ENCODE measurements at places on chromosomes 7 and 10.

GRCh38 chr7:69747144-69747543 is 148.9 kb downstream of the AUTS2 start:
- no peak for DNase-seq

DNA sequence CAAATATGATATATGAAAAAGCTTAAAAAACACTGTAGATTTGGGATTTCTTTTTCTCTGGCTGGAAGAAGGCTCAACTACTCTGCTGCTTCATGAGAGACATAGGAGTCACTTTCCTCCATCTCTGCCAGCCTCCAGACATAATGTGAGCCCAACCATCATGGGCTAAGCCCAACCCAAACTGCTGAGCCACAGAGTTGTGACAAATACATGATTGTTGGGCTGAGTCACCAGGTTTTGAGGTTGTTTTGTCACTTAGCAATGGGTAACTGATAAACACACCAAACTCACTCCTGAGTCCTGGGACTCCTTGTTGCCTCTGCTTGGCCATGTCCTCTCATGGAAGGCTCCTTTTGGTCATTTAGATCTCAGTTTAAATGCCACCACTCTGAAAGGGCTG is 381.8 kb upstream of the FZD8 start:
- DNase-seq: no peak

GRCh38 chr10:5618829-5619228 is 47.6 kb downstream of the ASB13 start:
- no peak for DNase-seq

DNA sequence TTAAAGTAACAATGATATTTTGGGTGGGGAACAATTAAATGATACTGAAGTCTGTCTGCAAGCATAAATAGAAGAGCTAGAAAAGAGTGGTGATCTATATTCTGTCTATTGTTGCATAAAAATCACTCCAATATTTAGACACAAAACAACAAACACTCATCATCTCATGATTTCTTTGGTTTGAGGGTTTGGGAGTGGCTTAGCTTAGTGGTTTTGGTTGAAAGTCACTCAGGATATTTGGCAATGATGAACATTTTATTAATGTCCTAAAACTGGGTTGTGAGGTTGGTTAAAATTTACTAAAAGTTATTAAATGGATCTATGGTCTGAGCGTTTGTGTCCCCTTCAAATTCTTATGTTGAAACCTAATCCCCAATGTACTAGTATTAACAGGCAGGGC is 54.7 kb upstream of the EGFR start:
- DNase-seq: no peak

DNA sequence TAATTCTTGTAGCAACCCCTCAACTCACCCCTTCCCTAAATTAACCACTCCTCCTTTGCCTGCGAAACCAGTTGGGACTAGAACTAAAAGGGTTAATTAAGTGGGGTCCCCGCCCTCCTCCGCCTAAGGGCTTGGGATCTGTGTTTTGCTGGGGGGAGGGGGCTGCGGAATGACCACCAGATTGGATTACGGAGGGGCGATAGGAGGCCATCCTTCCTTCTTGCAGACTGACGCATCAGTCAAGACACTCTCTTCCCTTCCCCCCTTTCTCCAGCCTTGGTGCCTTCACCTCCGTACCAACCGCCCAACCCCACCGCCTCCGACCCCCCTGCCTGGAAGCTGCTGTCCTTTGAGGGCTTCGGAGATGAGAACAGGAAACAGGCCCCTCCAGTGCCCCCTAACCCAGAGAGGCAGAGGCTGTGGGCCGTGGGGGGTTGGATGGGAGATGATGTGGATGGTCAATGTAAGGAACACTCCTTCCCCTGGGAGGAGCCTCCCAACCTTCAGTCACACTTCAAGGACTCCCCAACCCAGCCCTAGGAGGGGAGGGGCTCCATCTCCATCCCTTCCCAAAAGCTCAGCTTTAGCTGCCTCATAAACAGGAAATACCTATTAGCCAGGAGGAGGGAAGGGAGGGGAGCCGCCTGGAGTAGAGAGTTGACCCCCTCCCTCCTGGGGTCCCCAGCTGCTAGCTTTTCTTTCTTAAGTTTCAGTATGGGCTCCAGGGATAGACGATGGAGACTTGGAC is 997 bp upstream of the LDB1 start:
- no peak for DNase-seq

DNA sequence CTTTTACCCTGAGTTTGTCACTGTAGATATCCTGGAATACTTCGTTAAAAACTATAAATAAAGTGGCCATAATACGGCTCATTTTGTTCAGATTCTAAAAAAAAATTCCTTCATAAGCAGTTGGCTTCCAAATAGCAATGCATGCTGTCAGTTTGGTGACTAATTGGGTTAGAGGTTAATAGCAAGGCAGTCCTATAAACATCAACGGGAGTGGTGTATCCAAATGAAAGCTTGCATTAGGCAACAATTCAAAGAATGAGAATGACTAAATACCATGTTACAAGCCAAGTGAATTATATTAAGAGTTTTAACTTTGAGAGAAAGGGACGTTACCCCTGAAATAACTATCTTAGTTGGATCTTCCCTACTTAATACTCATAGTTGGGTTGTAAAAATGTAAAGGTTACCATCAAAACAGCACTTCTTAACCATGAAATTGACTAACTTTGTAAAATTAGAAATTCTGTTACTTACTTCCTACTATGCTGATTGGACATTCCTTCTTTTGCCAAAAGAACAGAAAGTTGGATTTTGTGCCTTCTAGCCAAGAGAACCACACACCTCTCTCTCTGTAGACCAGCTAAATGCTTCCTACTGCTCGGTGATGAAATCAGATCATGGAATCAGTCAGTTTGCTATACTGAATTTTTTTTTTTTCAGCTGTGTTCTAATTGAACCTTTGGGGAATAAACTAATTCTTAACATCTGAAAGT is 98.0 kb downstream of the KAT6B start:
- DNase-seq: no peak

DNA sequence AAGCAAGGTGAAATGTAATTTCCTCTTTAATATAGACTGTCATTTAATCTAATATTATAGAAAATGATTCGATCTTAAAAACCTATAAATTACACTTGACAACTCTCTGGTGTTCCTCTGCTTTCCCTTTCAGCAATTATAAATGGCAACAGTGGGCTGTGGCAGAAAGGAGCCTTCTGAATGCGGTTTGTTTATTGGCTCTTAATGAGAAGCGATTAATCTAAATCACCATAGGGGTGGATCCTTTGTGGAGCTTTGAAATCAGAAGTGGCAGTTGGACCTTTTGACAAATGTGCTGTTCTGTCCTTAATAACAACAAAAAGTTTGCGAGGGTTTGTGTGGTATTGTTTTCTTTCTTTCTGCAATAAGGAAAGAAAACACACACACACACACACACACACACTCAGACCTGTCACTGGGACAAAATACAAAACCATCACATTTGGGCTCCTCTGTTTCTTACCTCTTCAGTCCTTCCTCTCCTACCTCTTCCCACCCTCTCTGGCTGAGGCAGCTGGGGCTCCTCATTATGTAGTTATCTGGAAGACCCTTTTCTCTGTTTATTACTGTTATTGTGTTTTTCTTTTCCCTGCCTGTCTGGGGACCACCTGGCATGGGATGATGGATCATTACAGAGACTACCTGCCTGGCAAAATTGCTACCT is 316.2 kb downstream of the SORCS3 start:
- peak; percentile 44 for DNase-seq

Data from NCI-H1930 (cell line).